ENCODE measurements at places on chromosomes 11 and 22. TPM values are rescaled to one million over a fixed set of nuclear protein-coding genes. Genes with fewer than 3 reads are reported as not detected.
A peak's percentile ranks its signal among the peaks of the same experiment; 100 is the strongest.

DNA sequence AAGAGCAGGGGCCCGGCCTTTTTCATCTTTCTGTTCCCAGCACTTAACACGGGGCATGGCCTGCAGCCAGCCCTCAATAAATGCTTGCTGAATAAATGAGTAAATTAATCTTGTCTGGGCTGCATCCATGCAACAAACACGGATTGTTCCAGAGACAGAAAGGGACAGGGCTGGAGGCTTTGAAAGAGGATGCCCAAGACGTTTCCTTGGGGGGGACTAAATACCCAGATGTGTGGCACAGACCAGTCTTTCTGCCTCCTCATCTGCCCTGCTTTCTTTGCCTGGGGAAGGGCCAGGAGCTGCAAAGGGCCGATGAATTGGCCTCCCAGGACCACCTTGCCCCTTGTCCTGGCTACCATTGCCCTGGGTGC is 40.4 kb downstream of the SHISAL1 start:
- DNase-seq = no peak

The GLB1L3 gene
- total RNA-seq = not detected

DNA sequence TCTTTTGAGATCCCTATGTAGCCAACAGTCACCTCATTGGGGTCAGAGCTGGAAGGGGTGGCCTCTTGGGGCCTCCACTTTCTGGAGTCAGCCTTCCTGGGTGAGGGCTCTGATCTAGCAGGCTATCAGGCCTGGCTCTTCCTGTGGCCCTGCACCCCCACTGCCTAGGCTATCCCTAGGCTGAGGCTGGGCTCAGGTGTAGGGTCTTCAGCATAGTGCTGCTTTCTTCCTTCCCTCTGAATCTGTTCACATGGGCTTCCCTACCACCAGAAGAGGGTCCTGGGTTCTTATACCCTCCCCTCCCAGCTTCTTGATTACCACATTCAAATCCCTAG is 456 bp upstream of the SPI1 start:
- no peak for DNase-seq

GRCh38 chr22:20948450-20948849 is 18.6 kb upstream of the AIFM3 start:
- DNase-seq = peak; percentile 53

The GAL gene
- total RNA-seq = 3.2 TPM

- no peak for DNase-seq
Measured at GRCh38 chr11:102154806-102155205, 44.6 kb downstream of the YAP1 start.

Measured in colonic mucosa (tissue), 4 donors.